ENCODE measurements at places on chromosomes 2 and 18.
A peak's percentile ranks its signal among the peaks of the same experiment; 100 is the strongest.

GRCh38 chr2:97763176-97763845, 49.9 kb downstream of the ZAP70 start:
- no peak for DNase-seq

DNA sequence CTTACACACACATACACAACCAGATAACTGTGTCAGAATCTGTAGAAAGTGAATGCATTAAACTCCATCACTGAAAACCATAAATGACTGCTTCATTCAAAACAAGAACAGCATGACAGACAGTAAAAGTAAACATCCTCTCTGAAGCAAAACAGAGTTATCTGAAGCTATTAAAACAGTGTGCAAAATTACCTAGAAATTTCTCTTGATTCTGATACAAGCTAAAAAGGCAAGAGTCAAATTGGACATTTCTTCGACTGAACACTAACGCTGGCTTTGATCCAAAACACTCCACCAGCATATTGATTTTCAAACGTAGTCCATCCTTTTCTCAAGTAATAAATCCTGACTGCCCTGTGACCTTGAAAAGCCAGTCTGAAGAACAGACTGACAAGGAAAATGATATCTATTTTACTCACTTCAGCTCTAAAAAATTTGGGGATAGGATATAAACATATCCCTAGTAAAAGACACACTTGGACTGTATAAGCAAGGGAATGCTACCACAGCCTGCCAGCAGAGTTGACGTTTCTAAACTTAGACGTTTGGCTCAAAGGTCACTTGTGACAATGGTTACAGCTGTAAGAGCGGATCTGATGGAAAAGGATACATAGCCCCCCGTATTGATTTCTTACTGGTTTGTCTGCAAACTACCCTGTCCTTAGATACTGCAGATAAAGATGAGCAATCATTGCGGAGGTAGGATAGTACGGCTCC, 128.9 kb upstream of the ITGB6 start:
- no peak for DNase-seq

GRCh38 chr2:107984707-107985106, 1.6 kb upstream of the SLC5A7 start:
- no peak for DNase-seq

DNA sequence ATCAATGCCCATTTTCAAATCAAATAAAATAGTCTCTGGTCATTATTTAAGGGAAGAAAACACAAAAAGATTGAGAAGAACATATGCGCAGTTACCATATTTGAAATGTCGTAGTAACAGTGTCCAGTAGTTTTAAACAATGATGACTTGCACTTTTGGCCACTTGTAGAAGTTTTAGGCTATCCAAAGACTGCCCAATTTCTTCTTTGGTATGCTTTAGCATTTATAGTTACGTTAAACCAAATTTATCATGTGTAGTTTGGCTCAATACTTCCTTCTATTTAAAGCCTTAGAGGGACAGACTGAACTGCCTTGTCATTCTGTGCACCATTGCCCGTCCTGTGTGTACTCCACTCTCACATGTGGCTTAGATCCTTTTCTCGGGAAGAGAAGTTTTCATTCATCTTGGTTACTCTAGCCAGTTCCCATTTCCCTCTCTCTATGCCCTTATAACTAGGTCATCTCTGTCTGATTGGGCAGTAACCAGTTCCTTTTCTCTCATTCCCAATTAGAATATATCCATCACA, 84.8 kb upstream of the TTN start:
- no peak for DNase-seq

GRCh38 chr18:2627821-2628276, 27.7 kb upstream of the SMCHD1 start:
- no peak for DNase-seq

- no peak for DNase-seq
Observed at GRCh38 chr2:62415019-62415431, 91.0 kb downstream of the TMEM17 start.

DNA sequence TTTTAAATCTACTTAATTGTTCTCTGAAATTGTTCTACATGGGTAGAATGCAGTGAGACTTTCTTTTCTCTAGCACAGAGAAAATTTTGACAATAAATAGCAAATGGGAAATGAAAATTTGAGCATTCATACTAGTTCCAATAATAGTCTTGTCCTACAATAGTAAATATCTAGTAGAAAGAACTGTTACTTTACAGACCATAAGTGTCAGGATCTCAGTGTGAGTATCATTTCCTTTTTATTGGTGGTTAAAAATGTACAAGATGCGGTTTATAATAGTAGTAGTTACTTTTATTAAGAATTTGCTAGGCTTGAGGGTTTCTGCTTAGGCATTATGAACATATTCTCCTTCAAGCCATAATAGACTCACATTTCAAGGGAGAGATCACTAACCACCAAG, 43.2 kb downstream of the KCNE4 start:
- DNase-seq = no peak

- no peak for DNase-seq
Observed at GRCh38 chr2:132876745-132877391, 206.9 kb upstream of the LYPD1 start.

DNA sequence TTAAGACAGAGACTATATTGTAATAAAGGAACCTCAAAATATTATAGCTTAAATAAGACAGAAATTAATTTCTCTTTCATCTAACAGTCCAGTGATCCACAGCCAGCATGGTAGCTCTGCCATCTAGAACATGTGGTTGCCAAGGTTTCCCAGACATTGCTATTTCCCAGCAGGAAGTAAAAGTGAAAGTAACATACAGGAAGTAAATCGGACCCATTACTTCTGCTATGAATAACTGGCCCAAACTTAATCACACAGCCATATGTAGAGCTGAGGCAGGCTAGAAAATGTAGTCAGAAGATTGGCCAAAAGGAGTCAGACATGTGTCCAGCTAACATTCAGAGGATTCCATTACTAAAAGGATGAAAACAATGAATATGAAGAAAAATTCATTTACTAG, 71.0 kb downstream of the NOL4 start:
- no peak for DNase-seq

GRCh38 chr2:120381192-120381591, 35.3 kb downstream of the INHBB start:
- DNase-seq = no peak

- no peak for DNase-seq
Observed at GRCh38 chr2:219642069-219642454, 14.6 kb downstream of the SLC4A3 start.

GRCh38 chr2:127631997-127632581, 13.9 kb upstream of the GPR17 start:
- no peak for DNase-seq

GRCh38 chr2:126831234-126832005, 67.3 kb upstream of the TEX51 start:
- DNase-seq = no peak

GRCh38 chr2:207055257-207055656, 110.5 kb downstream of the KLF7 start:
- no peak for DNase-seq

DNA sequence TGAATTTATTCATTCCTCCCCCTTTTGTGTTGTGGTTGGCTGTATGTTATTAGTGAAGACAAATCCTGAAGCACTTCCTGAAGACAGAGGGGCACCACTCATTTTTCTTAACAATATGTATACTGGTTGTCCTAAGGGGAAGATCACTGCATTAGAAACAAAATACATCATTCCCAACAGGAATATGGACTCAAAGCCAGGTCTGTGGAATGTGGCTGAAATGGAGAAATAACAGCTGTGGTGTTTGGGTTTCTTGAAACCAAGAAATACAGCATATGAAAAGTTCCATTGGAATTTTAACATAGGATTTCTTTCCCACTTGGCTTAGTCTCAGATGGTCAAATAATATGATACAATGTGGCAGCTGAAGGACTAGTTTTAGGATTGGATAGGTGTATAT, 267.6 kb downstream of the KCNE4 start:
- no peak for DNase-seq

DNA sequence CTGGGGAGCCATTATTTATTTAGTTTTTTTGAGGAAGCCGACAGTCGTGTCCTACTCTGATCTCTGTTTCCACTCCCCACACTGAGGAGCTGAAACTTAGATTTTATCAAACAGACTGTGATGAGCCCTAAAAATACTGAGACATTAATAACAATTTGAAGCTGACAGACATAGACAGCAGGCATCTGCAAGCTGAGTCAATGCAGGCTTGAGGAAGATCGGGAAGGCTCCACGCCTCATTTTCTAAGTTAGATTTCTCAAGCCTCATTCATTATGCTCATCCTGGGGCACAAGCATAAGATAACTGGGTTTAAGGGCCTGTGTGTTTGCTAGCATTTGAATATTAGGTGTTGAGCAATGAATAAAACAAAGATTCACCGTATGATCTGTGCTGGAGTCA, 26.3 kb downstream of the EFR3B start:
- no peak for DNase-seq

GRCh38 chr2:3104261-3104660, 273.4 kb downstream of the EIPR1 start:
- DNase-seq = no peak

GRCh38 chr2:227500301-227500630, 28.3 kb downstream of the AGFG1 start:
- DNase-seq = no peak

- DNase-seq = no peak
Observed at GRCh38 chr18:57094175-57094574, 52.7 kb upstream of the BOD1L2 start.

- DNase-seq = no peak
Observed at GRCh38 chr2:39933196-39933595, 154.1 kb upstream of the THUMPD2 start.

- no peak for DNase-seq
Observed at GRCh38 chr2:166901336-166901735, 13.1 kb downstream of the XIRP2 start.

- no peak for DNase-seq
Observed at GRCh38 chr2:122300758-122301157, 545.3 kb downstream of the TSN start.

- DNase-seq = no peak
Observed at GRCh38 chr2:10345813-10346212, 43.1 kb downstream of the HPCAL1 start.

DNA sequence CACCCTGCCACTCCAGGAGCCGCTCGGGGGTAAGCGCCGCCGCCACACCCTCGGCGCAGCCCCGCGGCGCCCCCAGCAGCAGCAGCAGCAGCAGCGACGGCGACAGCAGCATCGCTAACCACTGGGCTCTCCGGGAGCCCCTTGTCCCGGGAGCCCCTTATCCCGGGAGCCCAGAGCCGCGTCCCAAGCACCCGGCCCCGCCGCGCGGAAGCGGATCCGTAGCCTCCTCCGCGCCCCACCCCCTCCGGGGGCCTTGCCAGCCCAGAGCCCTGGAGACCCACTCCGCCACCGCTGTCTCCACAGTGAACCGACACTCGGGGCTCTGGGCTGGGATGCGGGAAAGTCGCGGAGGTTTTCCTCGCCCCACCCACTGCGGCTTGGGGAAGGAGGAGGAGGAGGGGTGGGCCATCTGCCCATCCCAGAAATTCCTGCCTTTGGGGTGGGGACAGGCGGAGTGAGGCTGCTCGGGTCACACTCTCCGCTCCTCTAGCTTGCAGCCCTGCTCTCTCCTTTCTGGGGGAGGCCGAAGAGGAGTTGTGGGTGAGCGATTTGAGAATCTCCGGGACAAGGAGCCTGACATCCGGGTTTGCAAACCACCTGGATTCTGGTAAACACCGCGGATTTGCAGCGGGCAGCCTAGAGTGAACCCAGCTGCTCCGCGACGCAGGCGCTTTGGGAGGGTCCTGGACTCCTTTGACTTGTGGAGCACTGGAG, at the start of gene PLA2R1:
TSS of gene PLA2R1 (minus strand) at position 324 of the 714 bp plus-strand sequence. CDS start at position 112, 212 bp downstream.
- no peak for DNase-seq

DNA sequence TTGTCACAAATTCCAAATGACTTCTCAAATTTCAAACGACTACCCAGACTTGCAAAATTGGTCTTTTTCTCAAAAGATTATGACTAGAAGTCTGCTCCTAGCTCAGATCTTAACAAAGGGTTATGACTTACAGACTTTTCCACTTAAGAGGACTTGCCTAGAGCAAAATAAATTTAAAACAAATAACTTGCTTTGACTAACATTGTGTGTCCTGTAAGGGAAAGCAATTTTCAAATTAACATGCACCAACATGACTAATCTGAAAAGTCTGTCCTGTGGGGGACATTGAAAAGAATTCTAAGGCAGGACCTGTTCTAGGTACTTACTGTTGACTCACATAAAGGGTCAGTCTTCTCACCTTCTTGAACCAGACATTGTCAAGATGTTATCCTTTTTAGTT, 53.5 kb upstream of the TMEM200C start:
- DNase-seq = no peak

GRCh38 chr2:47022186-47022765, 106.7 kb upstream of the MCFD2 start:
- DNase-seq = no peak

- DNase-seq = no peak
Observed at GRCh38 chr18:52615943-52616342, 275.9 kb downstream of the DCC start.

DNA sequence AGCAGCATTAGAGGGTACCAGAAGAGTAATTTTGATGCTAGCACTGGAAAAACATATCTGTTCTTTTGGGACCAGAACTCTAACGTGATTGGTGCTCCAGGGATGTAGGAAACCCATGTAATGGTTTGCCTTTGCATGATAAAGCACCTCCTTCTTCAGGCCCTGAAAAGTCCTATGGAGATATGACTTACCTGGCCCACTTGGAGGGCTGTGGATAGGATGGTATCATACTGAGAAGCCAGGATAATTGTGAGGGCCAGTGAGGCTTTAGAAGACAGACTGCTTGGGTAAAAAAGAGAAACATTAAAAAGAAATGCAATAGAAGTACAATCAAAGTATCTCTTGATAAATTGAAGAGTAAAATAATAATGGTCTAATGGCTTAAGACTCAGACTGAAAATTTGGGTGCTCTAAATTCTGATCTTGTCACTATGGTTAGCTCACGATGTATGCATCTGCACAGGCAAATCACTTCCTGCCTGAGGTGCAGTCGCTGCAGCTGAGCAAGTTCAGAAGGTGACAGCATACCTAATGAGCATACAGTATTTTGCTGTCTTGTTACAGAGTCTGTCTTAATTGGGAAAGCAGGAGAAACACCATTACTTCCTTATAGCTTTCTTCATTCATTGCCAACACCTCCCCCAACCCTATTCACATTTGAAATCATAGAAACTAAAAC, 371.5 kb downstream of the NUP35 start:
- peak; percentile 2 for DNase-seq

DNA sequence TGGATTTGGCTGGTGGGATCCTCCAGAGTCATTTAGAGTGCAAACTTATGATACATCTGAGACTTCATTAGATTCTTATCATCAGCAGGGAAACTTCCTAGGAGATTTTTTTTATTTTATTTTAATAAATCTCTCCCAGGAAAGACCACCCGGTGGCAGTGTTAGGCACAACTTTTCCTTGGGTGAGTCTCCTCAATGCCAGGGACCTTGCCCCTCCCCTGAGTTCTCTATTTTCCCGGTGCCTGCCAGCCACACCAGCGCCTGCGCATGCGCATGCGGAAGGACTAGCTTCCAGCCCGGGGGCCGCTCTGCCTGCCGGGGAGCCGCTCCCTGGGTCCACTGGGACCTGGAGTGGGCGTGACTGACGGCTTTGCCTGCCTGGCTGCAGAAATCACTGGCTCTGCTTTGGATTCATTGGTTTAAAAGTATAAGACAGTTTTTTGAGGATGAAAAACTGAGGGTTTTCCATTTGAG, 86.6 kb downstream of the TMEM182 start:
- DNase-seq = peak; percentile 68

GRCh38 chr2:112149194-112149593, 11.0 kb downstream of the FBLN7 start:
- no peak for DNase-seq
